ENCODE measurements at places on chromosomes 2 and 18.

- no peak for DNase-seq
These were observed 57.8 kb upstream of the MAP3K20 start for GRCh38 chr2:173017646-173018420.

DNA sequence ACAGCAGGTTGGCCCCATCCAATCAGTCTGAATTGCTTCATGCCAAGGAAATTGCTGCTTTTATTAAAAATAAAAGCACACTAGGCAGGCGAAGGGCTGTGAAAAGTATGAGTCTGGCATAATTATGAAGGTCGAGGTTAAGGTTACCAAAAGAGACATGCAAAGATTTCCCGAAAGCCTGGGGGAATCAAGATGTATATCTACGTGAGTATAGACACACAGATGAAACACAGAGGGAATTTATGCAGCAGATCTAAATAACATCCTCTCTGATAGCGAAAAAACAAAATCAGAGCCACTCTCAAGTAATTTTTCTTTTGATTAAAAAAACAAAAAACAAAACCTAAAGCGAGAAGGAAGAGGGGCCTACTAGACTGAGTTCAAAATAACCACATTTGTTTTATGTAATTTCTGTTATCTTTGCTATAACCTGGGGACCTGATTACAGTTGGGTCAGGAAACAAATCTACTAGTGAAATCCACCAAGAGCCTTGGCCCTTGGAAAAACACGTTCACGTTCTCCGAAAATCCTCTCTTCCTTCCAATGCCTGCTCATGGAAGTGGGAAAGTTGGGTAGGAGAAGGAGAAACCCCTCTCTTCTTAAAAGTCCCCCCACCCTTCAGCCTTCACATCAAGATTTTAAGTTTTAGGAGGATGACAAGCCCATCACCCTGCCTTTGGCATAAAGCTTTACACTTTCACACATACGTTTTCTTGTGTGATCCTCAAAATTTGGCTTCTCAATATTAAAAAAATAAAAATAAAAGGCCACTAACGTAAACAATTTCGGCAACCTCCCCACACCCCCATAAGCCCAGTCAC is 1.4 kb downstream of the AAK1 start:
- DNase-seq = no peak

DNA sequence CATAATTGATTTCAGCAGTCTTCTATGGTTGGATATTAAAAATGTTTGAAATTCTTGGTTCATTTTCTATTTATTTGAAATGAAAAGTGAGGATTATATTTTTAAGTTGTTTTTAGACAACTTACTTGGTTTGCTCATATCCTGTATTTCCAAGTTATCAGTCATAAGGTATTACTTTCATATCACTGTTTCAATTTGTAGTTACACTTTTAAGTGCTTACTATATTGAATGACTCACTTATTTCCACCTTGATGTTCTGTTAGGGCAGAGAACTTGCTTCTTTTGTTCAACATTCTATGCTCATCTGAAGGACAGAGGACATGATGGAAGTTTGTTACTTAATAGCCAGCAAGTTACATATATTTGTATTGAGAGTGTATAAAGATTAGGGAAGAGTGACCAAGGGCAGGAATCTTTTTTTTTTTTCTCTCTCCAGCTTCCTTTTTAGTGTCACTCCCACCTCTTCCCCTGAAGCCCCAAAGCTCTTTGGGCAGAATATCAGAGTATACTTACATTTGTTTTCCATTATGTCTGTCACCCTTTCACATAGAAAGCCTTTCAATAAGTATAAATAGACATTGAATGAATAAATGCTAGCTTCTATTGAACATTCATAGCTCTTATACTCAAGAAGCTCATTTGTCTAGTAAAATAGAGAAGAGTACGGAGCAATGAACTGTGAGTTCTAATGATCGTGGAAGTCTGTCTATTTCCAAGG is 28.1 kb downstream of the PIK3C3 start:
- no peak for DNase-seq

GRCh38 chr2:189074506-189074905 is 100.3 kb downstream of the COL3A1 start:
- no peak for DNase-seq

DNA sequence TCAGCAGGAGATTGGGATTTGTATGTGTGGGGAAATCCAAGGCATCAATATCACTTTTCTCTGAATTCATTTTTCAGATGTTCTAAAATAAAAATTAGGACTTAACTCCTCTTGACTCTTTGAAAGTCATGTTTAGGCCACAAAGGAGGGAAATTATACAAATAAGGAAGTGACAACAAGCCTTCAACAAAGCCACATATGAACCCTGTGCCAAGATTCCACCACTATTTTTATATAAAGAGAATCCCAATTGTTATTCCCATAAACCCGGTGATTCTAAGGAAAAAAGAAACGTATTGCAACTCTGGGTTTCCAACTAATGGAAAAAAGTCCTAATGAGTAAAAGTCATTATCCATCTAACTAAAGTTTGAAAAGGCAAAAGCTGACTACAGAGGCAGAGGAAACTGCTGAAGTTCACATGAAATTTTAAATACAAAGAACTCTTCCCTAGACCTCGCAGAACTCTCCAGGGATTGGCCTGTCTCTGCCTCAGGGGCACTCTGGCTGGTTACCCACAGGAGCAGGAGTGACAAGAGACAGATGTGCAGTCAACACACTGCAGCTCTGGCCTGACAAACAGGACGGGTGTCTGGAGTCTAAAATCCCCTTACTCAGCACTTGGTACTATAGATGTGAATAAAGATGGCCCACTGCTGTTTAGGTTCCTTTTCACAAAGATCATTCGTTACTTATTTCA is 11.5 kb downstream of the NPC1 start:
- no peak for DNase-seq

GRCh38 chr2:152250421-152251100 is 75.0 kb upstream of the STAM2 start:
- no peak for DNase-seq

DNA sequence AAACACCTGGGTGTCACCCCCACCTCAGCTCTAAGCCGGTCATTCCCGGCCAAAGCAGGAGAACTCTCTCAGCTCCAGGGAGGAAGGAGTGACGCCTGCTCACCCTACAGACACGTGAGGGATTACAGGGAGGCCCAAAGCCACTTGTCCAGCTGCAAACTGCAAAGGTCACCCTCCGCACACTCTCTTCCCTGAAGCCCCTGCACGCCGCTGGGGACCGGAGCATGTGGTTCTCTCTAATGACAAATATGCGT is 108.0 kb upstream of the ID2 start:
- no peak for DNase-seq

- no peak for DNase-seq
These were observed 866 bp upstream of the SF3B6 start for GRCh38 chr2:24076849-24077534.

GRCh38 chr2:127347734-127348392 is 39.9 kb downstream of the MAP3K2 start:
- DNase-seq = no peak

GRCh38 chr2:160582081-160582480 is 88.5 kb upstream of the RBMS1 start:
- DNase-seq = no peak

DNA sequence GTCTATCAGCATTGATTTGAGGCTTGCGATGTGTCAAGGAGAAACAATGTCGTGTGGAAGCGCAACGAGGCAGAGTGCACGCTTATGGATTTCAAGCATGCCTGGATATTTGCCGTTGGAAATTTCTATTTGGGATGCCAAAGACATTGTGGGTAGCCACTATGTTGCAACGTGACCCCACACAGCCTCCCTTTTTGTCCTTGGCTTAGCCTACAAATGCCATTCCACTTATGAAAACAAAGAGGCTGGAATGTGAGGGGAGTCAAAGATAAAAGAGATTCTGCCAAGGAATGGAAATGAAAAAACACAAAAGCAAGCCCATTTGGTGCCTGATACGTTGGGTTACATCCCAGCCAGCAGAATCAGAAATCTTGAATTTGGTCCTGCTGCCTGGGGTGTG is 721.2 kb downstream of the GALR1 start:
- no peak for DNase-seq

DNA sequence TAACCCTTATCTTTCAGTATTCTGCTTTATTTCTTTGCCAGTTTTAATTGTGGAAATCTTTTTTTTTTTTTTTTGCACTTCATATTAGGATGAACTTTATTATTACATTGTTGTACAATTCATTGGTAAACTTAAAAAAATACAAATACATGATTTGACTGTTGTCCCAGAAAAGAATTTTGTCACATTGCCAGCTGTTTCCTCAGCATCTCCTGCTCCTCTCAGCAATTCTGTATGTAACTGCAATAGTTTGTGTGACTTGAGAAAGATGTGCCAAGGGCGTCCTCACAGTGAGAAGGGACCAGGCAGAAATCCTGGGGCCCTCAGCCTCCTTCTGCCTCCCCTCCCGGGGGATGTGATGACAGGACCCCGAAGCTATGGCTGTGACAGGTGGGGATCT is 254.4 kb downstream of the NBAS start:
- DNase-seq = no peak

DNA sequence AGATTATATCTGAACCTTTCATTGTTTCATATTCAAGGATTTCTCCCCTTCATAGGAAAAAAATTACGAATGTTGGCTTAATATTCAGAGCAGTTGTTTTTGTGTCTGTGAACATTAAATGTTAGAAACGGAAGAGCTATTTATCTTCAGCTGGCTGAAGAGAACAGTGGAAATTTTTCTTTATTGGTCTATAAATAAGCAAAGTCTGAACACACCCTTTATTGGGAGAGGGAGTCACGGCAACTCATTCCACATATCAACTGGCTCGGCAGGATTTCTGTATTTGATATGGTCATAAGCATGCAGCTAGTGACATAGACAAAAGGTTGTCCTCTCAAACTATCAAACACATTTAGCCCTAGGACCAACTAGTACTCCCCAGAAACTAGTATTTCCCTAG is 468.4 kb upstream of the HNRNPA3 start:
- DNase-seq = no peak

DNA sequence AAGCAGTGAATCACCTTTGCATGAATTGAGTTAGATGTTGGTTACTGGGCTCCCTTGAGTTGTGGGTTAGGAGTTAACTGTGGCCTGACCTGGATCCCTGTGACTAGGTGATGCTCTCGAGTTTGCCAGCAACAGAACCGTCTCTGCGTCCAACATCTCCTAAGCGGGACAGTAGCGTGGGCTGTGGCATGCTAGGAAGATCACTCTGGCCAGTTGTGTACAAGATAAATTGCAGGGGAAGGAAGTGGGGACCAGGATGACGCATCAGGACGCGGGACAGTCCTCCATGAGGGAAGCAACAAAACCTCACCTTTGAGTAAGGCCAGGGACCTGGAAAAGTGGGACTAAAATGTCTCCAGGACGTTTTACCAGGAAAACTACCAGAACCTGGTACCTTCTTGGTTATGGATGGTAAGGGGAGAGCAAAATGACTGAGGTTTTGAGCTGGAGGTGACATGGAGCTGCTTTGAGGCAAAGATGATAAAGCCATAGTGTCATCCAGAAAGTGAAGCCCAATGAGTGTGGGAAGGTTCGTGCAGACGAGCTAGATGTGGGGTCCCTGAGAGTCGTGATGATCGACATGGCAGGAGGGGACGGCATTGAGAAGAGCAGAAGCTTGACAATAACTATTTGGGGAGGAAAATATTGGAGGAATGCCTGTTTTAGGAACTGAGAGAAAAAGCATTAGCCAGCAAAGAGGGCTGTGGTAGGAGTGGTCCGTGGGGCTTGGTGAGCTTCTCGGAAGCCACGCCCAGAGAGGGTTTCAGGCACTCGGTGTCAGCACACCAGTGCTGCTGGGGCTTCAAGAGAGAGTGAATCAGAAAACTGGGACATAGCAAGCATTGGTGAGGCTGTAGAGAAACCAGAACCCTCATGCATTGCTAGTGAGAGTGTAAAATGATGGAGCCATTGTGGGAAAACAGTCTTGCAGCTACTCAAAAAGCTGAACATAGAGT is 95.1 kb downstream of the SMAD7 start:
- DNase-seq = no peak

DNA sequence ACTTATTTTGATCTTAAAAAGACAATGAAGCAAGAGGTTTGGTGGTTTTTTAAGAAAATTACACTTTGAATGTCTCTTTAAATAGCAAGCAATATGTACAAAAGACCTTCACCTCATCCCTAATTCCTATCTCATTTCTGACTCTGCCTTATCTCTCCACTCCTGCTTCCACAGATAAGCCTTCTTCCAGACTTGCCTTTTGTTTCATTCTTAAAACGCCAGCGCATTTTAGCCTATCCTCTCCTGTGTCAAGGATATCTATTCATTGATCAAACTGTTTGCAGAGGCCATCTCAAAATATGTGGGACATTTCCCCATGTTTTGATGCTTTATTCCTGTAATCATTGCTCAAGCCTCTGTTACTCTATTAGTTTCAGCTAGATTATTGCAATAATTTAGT is 562.5 kb downstream of the PARD3B start:
- DNase-seq = no peak

DNA sequence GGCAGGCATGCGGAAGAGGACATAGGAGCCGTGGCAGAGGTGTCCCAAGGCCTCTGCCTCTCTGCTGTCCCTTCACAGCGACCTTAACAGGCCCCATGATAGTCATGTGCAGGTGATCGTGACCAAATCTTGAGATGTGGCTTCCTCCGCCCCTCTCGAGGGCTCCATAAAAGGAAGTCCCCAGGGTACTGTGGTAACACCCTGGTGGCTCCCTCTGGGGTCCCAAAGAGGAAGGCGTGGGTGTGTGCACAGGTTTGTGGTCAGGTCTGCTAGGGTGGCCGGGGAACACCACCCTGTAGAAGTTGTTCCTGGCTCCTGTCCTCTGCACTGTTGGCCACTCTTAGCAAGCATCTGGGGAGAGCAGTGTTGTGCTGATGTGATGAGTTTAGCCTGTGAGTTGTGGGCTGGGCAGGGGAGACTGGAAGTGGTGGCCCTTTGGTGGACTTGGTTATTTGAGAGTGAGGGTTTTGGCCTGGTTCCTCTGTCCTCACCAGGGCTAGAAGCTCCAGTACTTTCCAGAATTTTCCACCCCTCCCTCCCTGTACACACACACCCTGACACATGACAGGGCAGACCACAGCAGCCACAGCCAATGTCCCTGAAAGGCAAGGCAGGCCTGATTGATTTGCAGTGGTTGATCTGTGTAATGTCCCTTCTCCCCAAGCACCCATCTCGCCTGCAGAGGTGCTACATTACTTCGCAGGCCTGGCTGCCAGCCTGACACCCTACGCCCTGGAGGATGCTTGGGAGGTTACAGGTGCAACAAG is 68.9 kb upstream of the BOD1L2 start:
- no peak for DNase-seq

- no peak for DNase-seq
These were observed 59.1 kb downstream of the NYAP2 start for GRCh38 chr2:225458431-225459117.

DNA sequence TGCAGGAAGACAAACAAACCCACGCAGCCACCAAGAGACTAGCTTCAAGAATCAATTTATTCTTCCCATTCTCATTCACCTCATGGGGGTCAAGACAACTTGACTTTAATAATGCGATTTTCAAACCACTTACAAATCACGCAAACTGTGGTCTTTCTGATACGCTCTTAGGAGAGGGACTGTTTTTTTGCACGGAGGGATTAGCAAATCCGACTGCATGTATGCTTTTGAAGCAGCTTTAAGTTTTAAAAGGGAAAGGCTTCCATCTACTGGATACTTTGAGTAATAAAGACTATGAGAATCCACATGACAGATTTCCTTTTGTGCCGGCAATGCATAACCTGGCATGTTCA is 322.9 kb upstream of the KCNJ3 start:
- no peak for DNase-seq

Measured in stimulated activated CD4-positive, alpha-beta T cell treated with anti-CD3 and anti-CD28 coated beads, Interleukin-1b, Interleukin-23, amount 100 ng/mL, for 24 hours (primary cell).